Left cardiac atrium (tissue), 4 donors: ENCODE measurements at places on chromosomes 16 and 17. TPM values are rescaled to one million over a fixed set of nuclear protein-coding genes. Genes with fewer than 3 reads are reported as not detected.

DNA sequence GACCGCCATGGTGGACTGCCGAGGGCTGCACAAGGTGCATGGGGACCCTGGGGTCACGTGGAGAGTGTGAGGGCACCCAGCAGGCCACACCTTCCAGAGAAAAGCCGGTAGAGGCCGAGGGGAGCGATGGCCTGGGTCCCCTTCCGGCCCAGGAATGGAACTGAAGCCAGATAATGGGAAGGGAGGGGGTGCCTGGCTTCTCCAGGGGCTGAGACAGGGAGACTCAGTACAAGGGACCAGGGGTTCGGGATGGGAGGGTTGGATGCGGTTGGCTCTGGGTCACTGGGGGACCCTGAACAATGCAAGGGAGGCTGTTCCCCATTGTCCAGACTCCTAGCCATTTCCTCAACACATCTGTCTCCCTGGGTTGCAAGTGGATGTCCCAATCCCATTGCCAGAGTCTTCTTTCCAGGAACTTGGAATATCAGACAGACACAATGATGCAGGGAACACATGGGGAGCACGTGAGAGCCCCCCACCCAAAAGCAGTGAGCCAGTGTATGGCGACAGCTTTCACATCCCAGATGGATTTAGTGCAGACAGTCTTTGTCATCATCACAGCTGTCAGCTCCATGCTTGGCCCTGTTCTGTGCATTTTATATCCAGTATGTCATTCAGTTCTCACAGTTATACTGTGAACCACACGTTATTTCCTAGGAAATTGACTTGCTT, 23.6 kb upstream of the DNAI2 start:
- no peak for DNase-seq

DNA sequence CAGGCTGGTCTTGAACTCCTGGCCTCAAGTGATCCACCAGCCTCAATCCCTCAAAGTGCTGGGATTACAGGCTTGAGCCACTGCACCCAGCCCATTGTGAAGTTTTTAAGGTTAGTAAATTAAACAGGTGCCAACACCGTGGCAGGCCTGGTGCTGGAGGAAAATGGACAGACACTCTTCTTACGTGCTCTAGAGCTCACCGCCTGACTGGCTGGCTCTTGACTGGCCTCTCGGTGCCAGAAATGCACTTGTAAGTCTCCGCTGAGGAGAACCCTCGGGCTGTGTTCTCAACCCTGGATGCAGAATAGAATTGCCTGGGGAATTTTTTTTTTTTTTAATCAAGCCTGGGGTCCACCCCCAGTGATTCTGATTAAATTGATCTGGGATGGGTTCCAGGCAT, 10.3 kb upstream of the HAS3 start:
- DNase-seq = no peak

DNA sequence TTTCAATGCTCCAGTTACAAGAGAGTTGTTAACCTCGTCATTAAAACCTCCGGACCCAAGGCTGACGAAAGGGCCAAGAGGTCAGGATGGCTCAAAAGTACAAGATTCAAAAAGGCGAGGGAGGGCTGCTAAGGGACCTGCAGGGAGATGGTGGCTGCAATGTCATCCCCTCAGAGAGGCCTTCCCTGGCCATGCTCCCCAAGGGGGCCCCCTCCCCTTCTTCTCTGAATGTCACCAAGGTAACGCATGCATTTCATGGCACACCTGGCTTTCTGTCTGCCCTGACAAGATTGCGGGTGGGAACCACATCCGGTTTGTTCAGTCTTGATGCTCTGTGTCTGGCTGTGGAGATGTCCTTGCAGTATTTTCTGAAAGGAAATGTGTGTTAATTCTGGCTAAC, 89.9 kb downstream of the C16orf78 start:
- no peak for DNase-seq

- no peak for DNase-seq
Measured at GRCh38 chr17:16444258-16444886, 29.0 kb downstream of the TRPV2 start.

GRCh38 chr17:28216528-28216927, 102.5 kb upstream of the TMEM97 start:
- no peak for DNase-seq

DNA sequence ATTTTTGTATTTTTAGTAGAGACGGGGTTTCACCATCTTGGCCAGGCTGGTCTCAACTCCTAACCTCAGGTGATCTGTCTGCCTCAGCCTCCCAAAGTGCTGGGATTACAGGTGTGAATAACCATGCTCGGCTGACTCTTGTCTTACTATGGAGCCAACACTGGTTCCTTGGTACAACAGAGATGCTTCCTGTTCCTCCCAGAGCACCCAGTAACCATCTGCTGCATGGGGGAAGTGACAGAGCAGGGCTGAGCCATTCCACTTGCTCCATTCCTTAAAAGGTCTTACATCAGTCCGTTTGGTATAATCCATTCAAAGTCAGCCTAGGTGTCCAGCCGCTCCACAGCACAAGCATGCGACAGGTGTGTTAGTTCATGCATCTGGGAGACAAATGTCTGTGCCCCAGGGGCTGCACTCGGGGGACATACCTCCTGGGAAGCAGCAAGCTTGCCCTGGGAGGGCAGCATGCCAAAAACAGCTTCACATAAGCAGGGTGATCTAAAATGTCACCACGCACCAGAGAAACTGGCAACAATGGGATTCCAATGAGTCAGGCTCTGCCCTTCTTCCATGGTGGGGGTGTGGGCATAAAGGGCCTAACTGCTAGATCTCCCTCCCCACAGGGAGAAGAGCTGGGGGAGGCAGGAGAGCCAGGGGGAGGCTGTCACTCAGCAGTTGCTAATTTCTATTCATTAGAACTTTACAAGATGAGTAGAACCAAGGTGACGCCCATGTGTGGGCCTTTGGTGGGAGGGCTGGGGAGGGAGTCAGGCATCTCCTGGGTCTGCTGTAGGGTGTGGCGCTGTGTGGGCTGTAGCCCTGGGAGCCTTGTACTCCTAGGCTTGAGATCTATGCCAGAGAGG, 35.5 kb downstream of the PIPOX start:
- peak; percentile 53 for DNase-seq

DNA sequence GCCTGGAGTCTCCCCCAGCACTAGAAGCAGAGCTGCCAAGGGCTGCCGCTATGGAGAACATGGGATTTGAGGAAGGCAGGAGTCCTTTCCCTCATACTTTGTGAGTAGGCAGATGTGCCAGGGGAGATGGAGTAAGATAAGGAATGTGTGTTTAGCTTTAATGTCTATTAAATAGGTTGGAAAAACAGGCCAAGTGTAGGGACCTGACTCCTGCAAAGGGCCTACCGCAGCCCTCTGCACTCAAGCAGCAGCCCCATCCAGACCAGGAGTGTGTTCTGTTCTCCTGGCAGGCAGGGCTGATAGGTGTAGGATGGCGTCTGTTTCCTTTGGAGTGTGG, 1.8 kb upstream of the MIF4GD start:
- no peak for DNase-seq

MVD gene
- 32.9 TPM for total RNA-seq

CDRT15 gene
- total RNA-seq = not detected

KRTAP2-1 gene
- not detected for total RNA-seq
